ENCODE measurements at places on chromosomes 11 and 22.

DNA sequence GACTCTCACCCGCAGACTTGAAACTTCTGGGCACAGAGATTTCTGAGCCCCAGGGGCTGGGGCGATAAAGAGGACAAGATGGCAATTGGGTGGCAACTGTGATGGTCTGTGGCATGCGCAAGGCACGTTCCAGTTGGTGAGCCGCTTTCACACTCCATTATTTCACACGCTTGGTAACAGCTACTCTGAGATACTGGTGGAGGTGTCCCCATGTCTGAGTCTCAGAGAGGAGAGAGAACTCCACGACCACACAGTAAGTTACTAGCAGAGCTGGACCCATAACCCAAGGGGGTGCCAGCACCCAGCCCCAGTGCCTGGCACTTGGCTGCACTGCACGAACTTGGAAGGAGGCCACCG lies 6.0 kb upstream of the KCNJ4 start:
- no peak for DNase-seq

- no peak for DNase-seq
Observed at GRCh38 chr11:104432981-104433380, 269.0 kb upstream of the PDGFD start.

DNA sequence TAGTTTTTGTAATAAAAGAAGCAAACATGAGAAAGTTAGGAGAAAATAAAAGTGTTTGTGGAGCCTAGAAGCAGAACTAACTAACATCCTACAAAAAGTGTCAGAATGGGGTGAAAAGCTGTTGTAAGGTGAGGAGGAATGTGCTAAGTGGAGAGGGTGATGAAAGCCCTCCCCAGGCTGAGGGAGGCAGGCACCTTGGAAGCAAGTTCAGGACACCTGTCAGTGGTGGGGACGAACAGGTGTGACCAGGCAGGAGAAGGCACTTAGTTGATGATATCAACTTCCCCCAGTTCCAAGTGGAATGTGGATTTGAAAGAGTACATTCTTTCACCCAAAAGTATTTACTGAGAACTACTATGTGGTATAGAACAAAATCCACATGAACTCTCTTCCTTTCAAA lies 18.7 kb upstream of the BMAL1 start:
- no peak for DNase-seq

DNA sequence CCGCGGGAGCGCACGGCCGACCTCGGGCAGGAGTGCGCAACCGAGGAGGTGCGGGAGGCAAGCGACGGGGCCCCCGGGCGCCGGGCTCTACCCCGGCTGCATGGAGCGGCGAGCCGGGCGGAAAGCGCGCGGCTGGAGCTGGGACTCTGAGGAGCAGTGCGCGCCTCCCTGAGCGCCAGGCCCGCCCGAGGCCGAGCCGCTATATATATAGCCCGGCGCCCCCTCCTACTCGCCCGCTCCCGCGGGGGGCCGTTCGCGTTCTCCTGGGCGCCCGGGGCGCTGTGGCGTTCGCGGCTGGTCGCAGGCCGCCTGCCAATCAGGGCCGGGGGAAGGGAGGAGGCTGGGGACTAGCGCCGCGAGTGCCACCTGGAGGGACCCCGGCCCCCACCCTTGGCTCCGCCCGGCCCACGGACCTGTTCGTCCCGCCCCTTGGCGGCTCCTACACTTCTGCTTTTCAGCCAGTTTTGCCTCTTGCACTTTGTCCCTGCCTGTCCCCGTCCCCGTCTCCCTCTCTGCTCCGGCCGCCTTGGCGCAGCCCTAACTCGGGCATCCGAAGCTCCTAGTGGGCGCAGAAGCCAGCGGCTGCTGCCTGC lies at the start of gene FGF4:
FGF4 (minus strand) TSS at position 179 of the 593 bp plus-strand sequence. CDS start 257 bp downstream, outside the sequence.
- no peak for DNase-seq

DNA sequence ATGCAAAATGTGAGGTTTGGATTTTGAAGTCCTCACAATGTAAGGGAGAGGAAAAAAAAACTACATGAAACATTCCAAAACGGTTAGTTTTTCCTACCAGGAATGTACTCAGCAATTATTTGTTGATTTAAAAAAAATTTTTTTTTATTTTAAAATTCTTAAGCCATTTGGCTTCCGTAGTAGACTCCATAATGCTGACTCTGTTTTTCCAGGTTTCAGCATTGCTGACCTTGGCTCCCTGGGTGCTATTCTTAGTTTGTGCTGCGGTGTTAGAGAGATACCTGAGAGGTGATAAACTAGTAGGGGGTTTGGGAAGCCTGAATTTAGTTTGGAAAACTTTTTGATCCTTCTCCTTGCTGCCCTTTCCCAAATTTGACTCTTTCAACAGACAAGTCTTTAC lies 10.6 kb downstream of the STT3A start:
- DNase-seq, result no peak

- DNase-seq, result no peak
Observed at GRCh38 chr22:40746428-40747220, 67.3 kb downstream of the MCHR1 start.

- no peak for DNase-seq
Observed at GRCh38 chr11:1564535-1565172, 7.4 kb downstream of the DUSP8 start.

- no peak for DNase-seq
Observed at GRCh38 chr11:11512502-11512901, 109.3 kb downstream of the GALNT18 start.

GRCh38 chr11:86230179-86230804 lies 14.3 kb upstream of the EED start:
- no peak for DNase-seq

GRCh38 chr11:108199446-108200321 lies 22.8 kb downstream of the NPAT start:
- no peak for DNase-seq

GRCh38 chr11:112993808-112994207 lies 32.6 kb downstream of the NCAM1 start:
- no peak for DNase-seq

DNA sequence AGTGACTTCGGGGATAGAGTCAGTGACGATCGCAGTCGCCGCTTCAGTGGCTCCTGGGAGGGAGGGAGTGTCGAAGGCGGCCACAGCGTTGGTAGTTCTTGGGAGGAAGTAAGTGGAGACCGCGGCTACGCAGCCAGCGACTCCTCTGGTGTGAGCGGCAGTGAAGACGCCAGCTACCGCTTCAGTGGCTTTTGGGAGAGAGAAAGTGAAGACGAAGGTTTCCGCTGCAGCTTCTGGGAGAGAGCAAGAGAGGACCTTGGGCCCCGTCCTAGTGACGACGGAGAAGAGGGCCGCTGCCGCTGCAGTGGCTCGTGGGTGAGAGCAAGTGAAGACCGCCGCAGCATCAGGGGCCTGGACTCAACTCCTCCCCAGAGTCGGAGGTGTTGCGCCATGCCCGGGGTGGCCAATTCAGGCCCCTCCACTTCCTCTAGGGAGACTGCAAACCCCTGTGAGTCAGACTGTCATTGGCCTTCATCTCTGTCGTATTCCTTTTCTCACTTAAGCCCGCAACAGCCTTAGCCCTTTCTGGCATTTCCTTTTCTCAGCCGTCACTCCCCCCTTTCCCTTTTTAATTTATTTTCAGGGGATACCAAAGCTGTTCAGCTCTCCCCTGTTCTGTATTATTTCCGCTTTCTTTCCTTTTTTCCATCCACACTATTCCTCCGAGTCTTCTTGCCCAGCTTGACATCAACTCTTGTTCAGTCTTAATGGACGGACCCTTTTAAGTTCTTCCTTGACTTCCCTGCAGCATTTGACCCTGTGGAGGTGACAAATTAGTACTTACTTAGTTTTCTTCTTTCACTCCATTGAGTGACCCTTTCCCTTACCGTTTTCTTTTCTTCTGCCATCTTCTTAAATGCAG lies 1.0 kb downstream of the ANKRD42 start:
- no peak for DNase-seq

DNA sequence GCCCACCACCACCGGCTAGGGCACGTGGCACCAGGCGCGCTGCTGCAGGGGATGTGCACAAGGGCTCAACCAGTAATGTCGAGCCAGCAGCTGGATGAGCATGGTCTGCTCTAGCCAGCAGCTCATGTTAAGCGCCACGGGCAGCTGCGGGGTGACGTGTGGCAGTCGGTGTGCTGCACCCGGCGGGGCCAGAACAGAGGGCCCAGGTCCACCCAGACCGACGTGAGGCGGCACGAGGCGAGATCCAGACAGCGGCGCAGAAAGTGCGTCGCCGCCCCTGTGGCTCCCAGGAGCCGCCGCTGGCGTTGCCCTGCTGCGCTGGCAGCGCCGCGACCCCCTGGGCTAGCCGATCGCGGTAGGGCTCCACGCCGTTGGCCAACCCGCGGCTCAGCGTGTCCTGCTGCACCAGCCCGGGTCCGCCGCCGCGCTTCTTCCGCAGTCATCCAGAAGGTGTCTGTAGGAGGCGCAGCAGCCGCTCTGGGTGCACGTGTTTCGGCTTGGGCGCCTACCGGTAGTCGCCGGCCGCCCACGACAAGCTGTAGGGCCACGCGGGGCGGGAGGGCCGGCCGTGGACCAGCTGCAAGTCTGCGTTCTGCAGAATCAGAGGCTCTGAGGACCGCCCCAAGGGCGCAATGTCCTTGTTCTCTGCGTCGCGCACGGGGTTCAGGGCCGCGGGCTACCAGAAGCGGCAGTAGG lies 4.6 kb upstream of the GALR3 start:
- no peak for DNase-seq
